Activated T-helper 1 cell treated with anti-CD3 and anti-CD28 coated beads, Interleukin-2, amount 50 U/mL, for 16 hours (primary cell): ENCODE measurements at places on chromosomes 2 and 18.

DNA sequence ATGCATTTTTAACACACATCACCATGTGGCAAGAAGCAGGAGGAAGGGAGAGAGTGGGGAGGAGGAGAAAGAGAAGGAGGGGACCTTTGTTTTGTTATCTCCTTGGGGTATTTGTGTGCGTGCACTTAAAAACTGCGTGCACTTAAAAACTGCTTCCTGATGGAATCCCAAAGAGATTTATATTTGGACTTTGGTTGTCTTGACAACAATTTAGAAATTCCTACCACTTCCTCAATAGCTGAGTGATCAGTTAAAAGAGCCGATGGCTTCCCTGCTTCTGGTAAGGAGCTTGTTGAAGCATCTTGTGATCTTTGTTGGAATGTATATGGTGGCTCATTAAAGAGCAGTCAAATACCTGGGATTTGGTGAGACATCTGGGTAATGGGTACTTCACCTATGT is 4.5 kb downstream of the RAB31 start:
- DNase-seq: no peak

GRCh38 chr2:48144777-48145176 is 238.5 kb upstream of the FBXO11 start:
- DNase-seq: no peak

GRCh38 chr2:220144411-220144810 is 517.0 kb downstream of the SLC4A3 start:
- DNase-seq: no peak

- no peak for DNase-seq
Observed at GRCh38 chr2:177264209-177264692, 276 bp downstream of the NFE2L2 start.

GRCh38 chr2:4190548-4190947 is 487.2 kb downstream of the DCDC2C start:
- no peak for DNase-seq

DNA sequence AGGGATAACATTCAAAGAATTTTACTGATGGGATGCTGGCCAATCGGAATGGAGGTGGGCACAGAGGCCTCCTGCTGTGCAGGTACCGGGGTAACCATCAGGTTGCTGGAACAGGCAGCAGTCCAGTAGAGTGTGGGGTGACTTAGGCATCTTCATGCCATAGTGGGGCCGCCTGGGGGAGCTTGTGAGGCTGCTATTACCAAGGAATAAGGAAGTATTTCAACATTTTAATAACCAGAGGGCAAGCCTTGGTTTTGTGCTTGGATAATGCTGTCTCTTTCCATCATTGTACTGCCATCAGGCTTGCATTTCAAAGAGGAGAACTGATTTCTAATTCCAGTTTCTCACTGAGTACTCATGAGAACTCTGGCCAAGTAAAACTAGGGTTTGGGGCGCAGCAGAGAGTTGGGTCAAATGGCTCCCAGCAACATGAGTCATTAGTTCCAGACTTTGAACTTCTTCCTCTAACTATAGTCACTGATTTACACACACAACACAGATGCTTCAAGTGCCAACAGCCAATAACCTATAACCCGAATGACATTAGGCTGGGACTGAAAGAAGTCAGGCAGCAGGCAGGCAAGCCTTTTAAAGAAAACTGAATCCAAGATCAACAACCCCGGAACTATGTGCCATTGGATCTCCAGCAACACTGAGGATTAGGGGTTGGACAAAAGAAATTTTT is 56.1 kb upstream of the FHL2 start:
- no peak for DNase-seq

DNA sequence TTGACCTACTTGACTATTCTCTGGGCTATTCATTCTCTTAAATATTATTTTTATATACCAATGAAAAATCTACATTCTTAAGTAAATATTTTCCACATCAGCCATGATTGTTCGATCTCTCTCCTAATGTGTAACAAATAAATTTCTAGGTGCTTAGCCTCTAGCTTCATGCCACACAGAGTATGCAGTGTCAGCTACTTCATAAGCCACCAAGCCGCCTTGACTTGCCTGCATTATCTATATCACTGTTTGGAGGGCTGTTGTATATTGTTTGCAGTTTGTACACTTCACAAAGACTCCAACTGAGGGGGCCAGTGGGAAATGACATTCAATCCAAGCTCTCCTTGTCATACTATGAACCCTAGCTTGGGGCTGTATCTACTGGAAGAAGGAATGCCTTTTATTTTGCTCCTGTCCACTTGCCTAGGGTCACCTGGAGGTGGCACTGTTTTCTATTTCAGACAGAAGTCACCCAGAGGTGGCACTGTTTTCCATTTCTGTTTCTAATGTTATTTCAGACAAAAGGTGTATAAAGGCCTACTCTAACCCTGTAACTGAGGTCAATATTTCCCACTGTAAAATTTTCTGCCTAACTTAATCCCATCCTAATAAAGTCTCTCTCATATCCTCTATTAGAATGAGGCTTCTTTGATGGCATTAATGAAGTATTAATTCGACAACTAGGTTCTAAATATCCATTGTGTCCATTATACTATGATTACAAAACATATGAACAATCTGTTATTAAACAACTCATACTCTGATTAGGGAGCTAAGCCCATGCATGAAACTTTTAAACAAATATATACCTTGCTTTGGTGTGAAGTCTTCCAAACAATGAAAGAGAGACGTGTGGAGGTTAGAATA is 36.4 kb downstream of the COL5A2 start:
- DNase-seq: no peak

- DNase-seq: no peak
Observed at GRCh38 chr2:162487816-162488215, 143.9 kb downstream of the GCA start.

DNA sequence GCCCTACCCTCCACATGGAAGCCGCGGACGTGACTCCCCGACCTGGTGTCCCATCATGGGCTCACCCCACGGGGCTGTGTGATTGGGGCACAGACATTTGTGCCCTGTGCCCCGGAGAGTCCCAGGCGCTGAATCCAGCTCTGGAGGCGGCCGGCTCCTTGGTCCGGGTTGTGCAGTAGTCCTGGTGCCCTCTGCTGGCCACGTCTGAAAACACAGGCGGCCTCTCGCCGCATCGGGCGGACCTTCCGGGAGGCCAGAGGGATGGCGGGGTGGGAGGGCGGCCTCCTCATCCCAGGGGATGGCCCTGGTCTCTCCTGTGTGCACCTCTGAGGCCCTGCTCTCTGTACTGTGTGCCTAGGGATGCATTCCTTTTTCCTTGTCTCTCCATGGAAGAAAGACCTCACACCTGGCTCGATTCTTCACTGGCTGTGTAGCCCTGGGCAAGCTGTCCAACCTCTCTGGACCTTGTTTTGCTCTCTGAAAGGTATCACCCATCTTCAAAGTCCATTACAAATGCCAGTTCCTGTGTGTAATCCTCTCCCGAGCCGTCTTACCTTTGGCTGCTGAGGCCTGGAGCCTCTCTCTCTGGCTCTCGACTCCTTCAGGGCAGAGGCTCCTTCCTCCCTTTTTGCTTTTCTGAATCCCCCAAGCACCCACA is 27.6 kb downstream of the CELF4 start:
- DNase-seq: no peak
